ENCODE measurements at places on chromosomes 2 and 18.

DNA sequence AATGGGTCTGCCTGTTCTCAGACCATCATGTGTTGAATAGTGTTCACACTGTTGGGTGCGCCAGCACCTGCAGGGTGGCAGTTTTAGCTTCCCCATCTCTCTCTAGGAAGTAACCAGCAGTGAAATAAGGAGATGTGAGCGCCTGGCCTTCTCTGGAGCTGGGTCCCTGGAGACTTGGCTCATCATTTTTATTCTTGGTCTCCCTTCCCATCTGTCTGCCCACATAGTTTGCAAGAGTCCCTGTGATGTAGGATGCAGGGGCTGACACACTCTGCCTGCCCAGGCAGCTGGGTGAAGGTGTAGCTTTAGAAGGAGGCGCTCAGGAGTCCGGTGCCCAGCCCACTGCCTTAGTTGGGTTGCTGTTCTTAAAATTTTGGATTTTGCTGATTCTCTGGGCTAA is 172.2 kb downstream of the LDLRAD4 start:
- no peak for DNase-seq

DNA sequence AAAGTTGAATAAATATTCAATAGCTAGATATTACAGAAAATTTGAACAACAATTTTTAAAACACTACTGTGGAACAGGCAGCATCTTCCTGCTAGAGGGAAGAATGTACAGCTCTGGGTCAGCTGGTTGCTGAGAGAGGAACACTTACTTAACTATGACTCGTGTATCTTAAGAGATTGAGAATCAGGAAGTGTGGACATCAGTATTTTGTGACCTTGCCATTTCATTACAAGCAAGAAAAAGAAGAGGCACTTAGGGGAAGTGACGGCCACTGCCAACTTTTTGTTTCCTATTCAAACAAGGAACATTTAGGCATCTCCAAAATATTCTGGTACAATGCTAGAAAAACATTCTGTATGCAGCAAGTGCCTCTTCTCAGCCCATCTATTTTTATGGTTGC is 45.9 kb downstream of the ITPRID2 start:
- DNase-seq, result no peak

GRCh38 chr2:20349513-20349921 is 1.1 kb downstream of the PUM2 start:
- DNase-seq, result no peak

DNA sequence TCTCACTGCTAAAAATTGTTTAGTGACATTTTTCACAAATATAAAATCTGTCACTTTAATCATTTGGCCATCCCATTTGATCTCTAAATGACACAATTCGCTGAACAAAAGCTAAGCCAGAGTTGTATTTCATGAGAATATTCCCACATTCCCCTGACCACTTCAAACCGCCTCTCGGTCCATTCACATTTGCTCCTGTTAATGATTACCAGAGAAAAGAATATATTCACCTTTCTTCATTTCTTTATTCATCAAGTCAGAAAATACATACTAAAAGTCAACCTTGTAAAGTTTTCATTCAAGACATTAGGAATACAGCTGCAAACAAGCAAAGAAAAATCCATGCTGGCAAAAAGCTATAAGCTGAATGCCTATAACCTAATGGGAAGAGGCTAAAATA is 225.5 kb downstream of the DOK6 start:
- DNase-seq, result no peak

DNA sequence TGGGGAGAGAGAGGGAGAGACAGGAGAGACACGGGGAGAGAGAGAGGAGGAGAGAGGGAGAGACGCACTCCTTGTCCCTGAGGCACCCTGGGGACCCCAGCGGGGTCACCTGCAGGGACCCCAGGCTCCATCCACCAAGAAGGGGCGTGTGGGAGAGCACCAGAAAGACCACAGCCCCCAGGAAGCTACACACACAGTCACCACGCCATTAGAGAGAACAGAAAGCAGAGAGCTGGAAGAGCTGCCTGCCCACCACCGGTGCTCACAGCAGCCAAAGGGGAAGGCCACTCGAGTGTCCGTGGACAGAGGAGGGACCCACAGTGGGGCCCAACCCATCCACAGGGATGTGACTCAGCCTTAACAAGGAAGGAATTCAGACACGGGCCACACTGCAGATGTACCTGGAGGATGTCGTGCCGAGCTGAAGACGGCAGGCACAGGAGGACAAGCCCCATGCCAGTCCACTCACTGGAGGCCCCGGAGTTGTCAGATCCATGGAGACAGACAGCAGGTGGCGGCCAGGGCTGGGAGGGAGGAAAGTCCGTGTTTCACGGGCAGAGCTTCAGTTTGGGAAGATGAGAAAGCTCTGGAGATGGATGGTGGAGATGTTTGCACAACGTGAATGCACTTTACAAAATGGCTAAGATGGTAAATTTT is 11.5 kb upstream of the NFATC1 start:
- DNase-seq, result no peak

- DNase-seq, result no peak
These were observed 5.1 kb upstream of the WIPF1 start for GRCh38 chr2:174602745-174603144.

GRCh38 chr2:170550501-170550900 is 164.6 kb upstream of the SP5 start:
- no peak for DNase-seq

- DNase-seq, result no peak
These were observed 289.5 kb downstream of the SLC4A3 start for GRCh38 chr2:219916726-219917440.

DNA sequence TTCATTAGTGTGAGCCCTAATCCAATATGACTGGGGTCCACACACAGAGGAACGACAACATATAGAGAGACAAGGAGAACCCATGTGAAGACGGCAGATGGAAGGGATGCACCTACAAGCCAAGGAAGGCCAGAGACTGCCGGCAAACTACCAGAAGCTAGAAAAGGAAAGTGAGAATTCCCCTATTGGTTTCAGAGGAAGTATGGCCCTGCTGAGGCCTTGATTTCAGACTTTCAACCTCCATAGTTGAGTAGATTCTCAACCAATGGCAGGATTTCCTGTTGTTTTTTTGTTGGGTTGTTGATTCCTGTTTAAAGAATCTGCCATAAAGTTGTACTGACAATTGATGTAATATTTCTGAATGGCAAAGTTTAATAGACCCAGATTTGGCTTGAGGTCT is 241.5 kb downstream of the SATB2 start:
- no peak for DNase-seq

DNA sequence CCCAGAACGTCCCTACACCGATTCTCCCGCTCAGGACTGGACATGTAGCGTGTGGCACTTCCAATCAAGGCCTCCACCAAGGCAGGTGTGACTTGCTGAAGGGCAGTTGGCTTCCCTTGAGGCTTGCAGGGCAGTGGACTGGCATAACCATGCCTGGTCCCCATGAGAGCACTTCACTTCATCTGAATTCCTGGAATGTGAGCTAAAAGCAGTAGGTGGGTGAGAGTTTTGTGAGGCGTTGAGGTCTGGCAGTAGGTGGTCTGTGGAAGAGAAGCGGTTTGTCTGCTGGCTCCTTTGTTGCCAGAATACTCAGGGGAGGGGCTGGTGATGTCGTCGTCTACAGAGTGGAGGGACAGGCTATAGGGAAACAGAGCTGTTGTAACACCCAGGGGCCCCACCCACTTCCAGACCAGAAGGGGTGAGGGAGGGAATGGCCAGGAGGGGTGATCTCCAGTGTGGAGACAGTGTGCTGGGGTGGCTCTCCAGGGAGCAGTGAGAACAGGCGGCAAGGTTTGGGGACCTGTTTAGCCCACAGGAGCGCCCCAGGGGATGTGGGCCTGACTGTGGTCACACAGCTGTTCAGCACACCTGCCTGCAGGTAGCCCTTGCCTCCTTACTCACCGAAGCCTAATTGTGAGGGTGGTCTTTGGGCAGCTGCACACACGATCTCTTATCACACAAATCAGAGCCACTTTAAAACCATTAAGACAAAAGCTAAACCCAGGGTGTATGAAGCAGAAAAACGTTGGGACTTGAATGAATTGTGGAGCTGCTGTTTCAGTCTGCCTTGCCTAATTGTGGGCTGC is 21.5 kb upstream of the ALKAL2 start:
- no peak for DNase-seq

DNA sequence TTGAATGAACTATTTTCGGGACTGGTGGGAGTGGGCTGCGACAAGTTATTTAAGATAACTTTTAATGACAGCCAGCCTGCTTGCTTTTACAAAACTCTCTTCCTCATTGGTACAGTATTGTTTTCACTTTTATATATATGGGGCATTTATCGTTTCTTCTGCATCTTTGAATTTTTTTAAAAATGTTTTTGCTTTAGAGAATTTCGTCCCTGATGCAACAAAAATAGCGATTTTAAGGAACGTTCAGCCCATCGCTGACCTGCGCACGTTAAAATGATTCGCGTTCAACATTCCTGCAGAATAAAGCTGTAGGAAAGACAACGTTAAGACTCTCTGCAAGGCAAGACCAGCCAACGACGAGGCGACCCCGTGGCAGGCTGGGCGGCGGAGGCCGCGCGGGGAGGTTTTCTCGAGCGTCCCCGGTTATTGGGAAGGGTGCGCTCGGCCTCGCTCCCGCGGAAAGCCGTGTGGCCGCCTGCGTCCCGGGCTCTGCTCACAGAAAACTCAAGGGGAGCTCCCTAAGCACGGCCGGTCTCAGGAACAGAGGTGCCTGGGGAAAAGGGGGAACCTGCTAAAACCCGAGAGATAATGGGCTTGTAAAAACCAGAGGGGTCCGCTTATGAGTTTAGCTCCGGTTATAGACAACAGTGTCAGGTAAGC is 3.0 kb downstream of the PAX8 start:
- no peak for DNase-seq

DNA sequence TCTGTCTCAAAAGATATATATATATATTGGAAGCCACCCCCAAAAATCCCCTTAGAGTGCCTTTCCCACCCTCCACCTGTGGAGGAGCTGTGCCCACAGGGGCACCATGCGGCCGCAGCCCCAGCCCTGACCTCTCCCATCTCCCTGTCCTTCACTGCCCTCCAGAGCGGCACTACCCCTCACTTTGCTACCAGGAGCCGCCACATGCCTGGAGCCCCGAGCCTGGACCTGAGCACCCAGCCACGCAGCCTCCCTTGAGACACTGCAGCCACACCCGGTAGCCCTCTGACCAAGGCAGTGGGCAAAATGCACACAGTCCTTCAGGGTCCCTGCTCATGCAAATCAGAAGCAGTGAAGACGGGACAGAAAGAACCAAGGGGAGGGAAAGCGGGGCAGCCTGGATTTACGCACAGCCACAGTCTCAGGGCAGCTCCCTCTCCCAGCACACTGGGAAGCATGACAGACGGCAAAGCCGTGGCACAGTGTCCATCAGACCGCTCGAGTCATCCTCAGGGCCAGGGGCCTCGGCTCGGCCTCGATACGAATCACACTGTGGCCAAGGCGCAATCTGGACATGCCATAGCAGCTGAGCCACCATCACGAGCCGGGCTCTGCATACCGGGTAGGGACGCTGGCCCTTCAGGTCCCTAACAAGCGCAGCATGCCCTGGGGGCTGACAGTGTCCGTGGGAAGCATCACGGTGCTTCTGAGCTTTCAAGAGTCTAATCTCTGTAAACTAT is 10.1 kb downstream of the HDAC4 start:
- no peak for DNase-seq

- no peak for DNase-seq
These were observed 677 bp upstream of the COPS9 start for GRCh38 chr2:240136671-240137292.

- no peak for DNase-seq
These were observed 1.3 kb downstream of the CEP68 start for GRCh38 chr2:65057391-65058052.

DNA sequence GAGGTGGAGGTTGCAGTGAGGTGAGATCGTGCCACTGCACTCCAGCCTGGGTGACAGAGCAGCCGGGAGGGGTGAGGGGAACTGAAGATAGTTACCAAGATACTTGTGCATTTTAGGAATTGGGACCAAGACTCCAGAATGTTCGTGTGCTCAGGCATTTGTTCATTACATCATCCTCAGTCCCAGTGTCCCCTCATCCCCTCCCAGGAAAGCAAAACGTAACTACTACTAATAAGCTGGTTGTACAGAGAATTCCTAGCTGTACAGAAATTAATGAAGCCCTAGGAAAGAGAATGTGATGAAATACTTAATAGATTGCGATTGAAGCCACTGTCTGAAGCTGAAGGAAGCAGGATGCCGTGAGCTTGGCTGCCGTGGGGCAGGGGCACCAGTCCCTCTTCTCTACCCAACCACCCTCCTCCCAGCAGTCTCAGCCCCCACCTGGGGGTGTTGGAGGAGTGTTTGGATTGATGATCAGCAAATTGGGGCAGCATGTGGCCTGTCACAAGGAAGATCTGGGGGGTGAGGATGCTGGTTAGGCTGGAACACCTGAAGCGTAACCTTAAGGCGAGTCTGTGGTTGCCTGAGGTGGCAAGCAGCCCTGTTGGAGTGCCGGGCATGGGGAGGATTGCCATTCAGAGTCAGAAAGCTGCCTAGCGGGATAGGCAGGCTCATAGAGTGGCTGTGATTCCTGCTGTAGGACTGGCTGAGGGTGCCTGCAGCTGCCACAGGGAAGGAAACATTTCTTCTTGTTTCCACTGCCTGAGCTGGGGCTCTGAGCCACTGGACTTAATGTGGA is 140.9 kb downstream of the SH3RF3 start:
- no peak for DNase-seq

GRCh38 chr2:33014268-33014667 is 67.5 kb downstream of the LTBP1 start:
- DNase-seq, result no peak

- DNase-seq, result no peak
These were observed 167.3 kb upstream of the SKOR2 start for GRCh38 chr18:47418746-47419145.
